GDM1 (cell line): ENCODE measurements at places on chromosomes 2 and 18.

GRCh38 chr18:65257149-65257548 lies 493.7 kb upstream of the CDH7 start:
- DNase-seq = no peak

- no peak for DNase-seq
Measured at GRCh38 chr18:48949050-48949605, 1.6 kb downstream of the SMAD7 start.

DNA sequence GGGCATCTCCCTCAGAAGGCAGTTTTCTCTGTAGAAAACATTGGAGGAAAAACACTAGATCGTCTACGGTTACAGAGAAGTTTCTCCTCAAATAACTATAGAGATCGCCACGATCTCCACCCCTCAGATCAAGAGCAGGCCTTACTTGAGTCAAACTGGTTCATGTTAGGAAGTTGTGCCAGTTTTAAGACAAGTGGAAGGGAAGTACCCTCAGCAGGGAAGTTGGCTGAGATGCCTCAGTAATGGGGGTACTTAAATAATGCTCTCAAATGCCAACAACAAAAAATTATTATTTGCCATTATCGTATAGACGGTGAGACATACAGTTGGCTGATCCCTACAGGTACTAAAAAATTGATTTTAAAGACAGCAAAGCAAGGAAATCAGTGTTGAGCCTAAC lies 8.2 kb upstream of the SMAD7 start:
- DNase-seq = no peak

GRCh38 chr2:184602734-184603133 lies 4.4 kb downstream of the ZNF804A start:
- no peak for DNase-seq

DNA sequence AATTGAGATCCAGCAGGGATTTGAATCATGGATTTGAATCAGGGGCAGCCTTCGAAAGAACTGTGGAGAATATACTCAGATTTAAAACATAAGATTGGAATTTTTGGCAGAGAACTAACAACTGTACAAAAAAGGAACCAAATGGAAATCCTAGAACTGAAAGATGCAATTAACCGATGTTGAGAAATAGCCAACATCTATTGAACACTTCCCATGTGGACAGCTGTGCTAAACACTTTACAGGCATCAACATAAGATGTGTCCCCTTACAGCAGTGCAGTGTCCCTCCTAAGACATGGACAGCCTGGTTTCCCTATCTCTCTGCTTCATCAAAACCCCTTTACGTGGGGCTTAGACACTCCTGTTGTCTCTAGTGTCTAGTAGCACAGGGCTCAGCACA lies 3.7 kb upstream of the IL1RN start:
- no peak for DNase-seq
